ENCODE measurements at places on chromosomes 5 and 9.

- DNase-seq = no peak
Measured at GRCh38 chr5:112116371-112116770, 302.7 kb downstream of the EPB41L4A start.

- no peak for DNase-seq
Measured at GRCh38 chr9:124505006-124505900, 1.9 kb downstream of the NR5A1 start.

DNA sequence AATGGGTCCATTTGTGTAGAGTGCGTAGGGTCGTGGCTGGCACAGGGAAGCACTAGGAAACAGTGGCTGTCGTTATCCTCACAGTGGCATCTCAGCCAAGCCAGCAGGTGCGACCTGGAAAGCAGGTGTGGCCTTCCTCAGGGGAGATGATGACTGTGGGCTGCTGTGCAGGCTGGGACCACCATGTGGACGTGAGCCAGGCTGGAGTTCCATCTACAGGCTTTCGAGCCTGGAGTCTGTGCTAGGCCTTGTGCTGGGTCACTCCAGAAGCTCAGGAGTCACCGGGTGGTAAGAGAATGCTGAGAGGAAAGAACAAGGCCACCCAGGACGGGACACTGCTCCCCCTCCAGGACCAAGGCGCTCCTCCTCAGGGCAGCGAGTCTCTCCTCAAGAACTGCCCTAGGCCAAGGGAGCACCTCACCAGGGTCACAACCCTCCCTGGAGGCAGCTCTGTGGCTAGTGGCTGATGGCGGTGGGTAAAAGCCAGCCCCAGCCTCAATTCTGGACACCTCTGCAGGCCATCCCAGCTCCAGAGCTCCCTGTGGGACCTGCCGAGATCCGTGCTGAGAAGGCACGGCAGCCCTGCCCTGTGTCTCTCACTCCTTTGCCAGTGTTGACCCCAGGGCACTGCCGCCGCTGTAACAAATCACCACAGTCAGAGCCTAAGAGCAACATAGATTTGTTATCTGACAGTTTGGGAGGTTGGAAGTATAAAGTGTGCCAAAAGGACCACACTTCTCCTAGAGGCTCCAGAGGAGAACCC is 36.0 kb downstream of the WHRN start:
- DNase-seq = no peak

DNA sequence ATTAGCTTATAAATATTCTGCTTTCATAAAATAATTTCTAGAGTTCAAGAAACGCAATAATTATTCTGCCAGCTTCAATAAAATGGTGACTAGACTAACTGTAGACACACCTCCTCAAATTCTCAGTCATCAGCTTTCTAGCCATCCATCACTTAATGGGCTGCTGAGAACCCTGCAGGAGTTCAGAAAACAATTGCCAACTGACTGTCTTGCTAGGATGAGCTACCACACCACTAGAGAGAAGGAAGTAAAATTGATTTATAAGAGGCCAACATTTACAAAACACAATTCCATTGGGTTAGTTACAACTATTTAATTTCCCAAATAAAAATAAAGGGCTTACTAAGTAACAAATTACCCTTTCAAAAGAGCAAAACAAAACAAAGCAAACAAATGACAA is 126.5 kb upstream of the PAPPA start:
- no peak for DNase-seq
